Activated CD4-positive, alpha-beta memory T cell treated with anti-CD3 and anti-CD28 coated beads, Interleukin-2, amount 10 ng/mL, durations not matched to agents 7 days and 5 days (primary cell): ENCODE measurements at places on chromosomes 3 and 15. TPM values are rescaled to one million over a fixed set of nuclear protein-coding genes. Genes with fewer than 3 reads are reported as not detected.

GRCh38 chr3:14144423-14145075 is 19.7 kb downstream of the TMEM43 start:
- peaks cover 53% of the 10 kb centered on the region for H3K36me3 ChIP-seq
- DNase-seq = peak; percentile 74
- H3K4me3 ChIP-seq = peak overlapping the region; percentile 57
- H3K27me3 ChIP-seq = no peaks in the 10 kb centered on the region
- peaks cover 41% of the 10 kb centered on the region for H3K4me1 ChIP-seq
- H3K27ac ChIP-seq = peak overlapping the region; percentile 92

DNA sequence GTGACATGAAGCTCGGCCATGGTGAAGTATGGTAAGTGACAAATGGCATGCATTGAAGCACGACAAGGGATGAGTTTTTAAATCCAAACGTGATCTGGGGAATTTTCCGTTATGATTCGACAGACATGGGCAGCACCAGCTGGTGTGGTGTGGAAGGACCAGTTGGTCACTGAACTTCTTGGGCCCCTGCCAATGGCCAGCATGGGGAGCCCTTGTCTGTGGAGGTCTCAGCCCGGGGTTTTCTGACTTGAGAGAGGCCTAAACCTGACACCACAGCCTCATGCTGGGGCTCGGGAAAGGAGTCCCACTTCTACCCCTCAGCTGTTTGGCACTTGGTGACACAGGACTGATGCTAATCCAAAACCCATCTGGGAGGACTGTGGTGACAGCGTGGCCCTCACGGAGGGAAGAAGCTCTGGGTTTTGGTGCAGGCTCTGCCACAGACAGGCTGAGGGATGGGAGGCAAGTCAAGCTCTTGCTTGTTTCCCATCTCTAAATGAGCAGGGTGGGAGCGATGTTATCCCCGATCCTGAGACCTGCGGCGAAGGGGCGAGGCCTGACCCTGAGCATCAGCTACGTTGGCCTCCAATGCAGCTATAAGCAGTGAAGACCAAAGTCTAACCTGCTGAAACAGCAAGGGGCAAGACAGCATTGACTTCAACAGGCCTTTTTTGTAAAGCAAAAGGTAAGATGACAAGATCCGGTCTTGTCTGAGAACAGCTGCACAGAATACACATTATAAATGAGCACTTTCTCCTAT is 69.5 kb downstream of the ATP1B3 start:
- H3K4me3 ChIP-seq = no peak overlapping the region
- H3K4me1 ChIP-seq = peaks cover 5% of the 10 kb centered on the region
- H3K27ac ChIP-seq = no peak overlapping the region
- no peaks in the 10 kb centered on the region for H3K27me3 ChIP-seq
- H3K36me3 ChIP-seq = no peaks in the 10 kb centered on the region

GRCh38 chr3:112477891-112478290 is 21.4 kb downstream of the BTLA start:
- no peak for DNase-seq
- no peak overlapping the region for H3K27ac ChIP-seq
- peaks cover 80% of the 10 kb centered on the region for H3K36me3 ChIP-seq
- H3K4me3 ChIP-seq = no peak overlapping the region

DNA sequence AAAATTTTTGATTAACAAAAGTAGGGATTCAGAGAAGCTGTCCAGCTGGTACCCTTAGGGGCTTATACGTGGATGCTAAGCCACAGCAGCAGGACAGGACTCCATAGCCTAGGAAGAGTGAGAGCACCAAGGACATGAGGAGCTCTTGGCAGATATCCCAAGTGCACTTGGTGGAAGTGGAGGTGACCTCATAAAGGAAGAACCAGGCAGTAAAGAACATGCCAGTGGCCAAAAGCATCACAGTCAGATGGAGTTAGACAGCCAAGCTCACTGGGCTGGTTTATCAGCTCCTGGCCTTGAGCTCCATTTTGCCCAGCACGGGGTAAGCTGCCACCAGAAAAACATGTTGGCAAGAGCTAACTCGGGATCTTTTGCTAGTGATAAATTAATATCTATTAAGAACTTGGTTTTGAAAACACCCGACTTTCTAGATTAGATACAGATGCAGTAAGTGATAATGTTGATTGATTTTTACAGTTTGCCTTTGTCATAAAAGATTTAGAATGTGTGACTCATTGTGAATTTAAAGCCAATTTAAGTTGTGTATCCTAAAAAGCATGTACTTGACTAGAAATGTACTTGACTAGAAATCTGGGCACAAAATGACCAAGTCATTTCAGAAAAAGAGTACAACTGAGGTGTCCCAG is 108.0 kb downstream of the CMSS1 start:
- H3K27me3 ChIP-seq = no peaks in the 10 kb centered on the region
- H3K4me1 ChIP-seq = peaks cover 6% of the 10 kb centered on the region
- peaks cover 3% of the 10 kb centered on the region for H3K36me3 ChIP-seq
- H3K27ac ChIP-seq = no peak overlapping the region
- no peak for DNase-seq

DNA sequence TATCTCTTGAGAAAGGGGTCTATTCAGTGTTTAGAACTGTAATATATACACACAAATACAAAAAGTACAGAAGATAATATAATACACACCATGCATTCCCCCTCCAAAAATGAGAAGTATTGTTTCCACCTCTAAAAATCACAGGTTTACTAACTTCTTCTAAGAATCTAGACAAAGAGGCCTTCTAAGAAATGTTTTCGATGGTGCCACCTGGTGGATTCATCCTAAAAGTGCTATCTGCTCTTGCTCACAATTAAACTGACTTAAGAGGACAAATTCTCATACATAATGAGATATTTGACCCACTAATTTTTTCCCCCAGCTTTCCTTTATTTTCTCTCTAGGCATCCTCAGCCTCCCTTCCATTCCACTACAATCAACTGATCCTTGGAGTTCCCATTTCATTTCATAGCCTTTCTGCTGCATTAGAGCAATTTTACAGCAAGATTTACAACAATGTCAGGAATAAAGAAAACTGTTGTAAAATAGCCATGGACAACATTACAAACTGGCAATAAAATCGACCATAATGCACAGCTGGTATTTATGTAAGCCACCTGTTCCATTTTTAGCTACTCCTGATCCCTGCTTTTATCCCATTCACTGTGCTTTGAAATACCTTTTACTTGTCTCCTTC is 124.6 kb downstream of the ARRDC4 start:
- H3K36me3 ChIP-seq = no peaks in the 10 kb centered on the region
- H3K27me3 ChIP-seq = no peaks in the 10 kb centered on the region
- H3K27ac ChIP-seq = no peak overlapping the region
- peak; percentile 18 for DNase-seq

GRCh38 chr3:42581400-42581708 is 413 bp downstream of the SEC22C start:
- H3K27me3 ChIP-seq = no peaks in the 10 kb centered on the region
- peak overlapping the region; percentile 7 for H3K27ac ChIP-seq
- peak overlapping the region; percentile 86 for H3K4me3 ChIP-seq
- peaks cover 41% of the 10 kb centered on the region for H3K36me3 ChIP-seq
- peaks cover 60% of the 10 kb centered on the region for H3K4me1 ChIP-seq

DNA sequence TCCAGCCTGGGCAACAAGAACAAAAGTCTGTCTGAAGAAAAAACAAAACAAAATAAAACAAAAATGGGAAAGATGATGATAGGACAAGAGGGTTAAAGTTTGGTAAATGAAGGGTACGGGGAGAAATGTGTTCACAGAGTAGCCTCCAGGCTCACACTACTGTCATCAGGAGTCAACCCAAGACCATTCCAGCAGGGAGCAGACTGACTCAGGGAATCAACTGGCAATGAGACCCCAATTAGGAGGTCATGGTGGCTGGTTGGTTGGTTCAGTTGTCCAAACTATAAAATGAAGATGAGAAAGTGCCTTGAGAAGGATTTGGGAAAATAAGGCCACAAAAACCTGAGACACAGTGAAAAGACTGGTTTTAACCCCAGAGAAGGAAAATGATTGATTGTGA is 51.8 kb downstream of the KLHL6 start:
- no peak overlapping the region for H3K4me3 ChIP-seq
- DNase-seq = no peak
- H3K27me3 ChIP-seq = no peaks in the 10 kb centered on the region
- H3K36me3 ChIP-seq = peaks cover 69% of the 10 kb centered on the region

ARGFX gene
- not detected for total RNA-seq

EAF2 gene
- 23.7 TPM for total RNA-seq

TBC1D21 gene
- not detected for total RNA-seq

RASGRF1 gene
- not detected for total RNA-seq

DUOXA2 gene
- not detected for total RNA-seq

NRG4 gene
- not detected for total RNA-seq

CTXN2 gene
- total RNA-seq = not detected

GOLGA8H gene
- total RNA-seq = not detected

ASB14 gene
- not detected for total RNA-seq

LRTM1 gene
- total RNA-seq = not detected
